ENCODE measurements at places on chromosomes 4 and X.

DNA sequence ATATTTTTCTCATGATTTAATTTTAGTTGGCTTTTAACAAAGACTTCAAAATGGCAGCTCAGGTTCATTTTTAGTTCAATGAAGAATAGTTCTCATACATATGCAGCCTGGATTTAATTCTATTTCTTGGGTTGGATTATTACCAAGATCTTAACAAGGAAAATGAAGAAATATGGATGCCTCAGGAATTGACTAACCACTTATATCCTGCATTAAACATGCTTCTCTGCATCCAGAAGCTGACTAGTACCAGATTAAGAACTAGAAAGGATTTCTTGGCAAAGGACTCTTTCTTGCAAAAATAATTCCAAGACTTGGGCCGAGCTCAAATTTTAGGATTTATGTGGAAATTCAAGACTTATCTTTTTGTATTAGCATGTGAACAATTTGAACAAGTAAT, 5.6 kb upstream of the KLHL2 start:
- DNase-seq: no peak

- no peak for DNase-seq
These were observed 6.2 kb upstream of the NOX1 start for GRCh38 chrX:100880368-100880767.

DNA sequence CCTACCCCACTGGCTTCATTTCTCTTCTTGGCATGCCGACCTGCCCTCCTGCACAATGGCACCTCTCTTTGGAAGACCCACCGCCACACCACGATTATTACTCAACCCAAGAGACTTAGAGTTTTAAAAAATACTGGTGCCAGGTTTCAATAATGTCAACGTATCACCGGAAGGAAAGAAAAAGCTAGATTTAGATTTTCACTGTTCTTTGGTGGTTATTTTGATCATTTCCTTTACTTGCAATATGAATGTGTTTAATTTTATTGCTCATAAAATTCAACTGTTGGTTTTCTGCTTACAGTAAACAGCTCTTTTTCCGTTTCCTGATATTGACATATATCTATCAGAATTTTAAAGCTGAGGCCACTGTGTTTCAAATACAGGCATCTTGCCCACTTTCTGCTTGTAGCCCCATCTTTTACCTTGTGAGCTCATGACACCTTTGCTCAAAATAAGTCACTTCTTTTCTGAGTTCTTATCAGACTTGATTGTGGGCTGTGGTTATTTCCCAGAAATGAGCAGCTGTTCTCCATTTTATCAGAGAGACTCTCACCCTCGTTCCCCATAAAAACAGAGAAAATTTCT, 439.1 kb downstream of the INPP4B start:
- DNase-seq: peak; percentile 66

DNA sequence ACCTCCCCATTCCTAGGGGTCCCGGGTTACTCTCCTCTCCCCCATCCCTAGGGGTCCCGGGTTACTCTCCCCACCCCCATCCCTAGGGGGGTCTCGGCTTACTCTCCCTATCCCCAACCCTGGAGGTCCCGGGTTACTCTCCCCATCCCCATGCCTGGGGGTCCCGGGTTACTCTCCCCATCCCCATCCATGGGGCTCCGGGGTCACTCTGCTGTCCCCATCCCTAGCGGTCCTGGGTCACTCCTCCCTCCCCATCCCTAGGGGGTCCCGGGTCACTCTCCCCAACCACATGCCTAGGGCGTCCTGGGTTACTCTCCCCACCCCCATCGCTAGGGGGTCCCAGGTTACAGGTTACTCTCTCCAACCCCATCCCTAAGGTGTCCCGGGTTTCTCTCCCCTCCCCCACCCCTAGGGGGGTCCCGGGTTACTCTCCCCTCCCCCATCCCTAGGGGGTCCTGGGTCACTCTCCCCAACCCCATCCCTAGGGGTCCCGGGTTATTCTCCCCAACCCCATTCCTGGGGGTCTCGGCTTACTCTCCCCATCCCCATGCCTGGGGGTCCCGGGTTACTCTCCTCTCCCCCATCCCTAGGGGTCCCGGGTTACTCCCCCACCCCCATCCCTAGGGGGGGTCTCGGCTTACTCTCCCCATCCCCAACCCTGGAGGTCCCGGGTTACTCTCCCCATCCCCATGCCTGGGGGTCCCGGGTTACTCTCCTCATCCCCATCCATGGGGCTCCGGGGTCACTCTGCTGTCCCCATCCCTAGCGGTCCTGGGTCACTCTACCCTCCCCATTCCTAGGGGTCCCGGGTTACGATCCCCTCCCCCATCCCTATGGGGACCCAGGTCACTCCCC, 821 bp downstream of the ASMTL start:
- DNase-seq: no peak

DNA sequence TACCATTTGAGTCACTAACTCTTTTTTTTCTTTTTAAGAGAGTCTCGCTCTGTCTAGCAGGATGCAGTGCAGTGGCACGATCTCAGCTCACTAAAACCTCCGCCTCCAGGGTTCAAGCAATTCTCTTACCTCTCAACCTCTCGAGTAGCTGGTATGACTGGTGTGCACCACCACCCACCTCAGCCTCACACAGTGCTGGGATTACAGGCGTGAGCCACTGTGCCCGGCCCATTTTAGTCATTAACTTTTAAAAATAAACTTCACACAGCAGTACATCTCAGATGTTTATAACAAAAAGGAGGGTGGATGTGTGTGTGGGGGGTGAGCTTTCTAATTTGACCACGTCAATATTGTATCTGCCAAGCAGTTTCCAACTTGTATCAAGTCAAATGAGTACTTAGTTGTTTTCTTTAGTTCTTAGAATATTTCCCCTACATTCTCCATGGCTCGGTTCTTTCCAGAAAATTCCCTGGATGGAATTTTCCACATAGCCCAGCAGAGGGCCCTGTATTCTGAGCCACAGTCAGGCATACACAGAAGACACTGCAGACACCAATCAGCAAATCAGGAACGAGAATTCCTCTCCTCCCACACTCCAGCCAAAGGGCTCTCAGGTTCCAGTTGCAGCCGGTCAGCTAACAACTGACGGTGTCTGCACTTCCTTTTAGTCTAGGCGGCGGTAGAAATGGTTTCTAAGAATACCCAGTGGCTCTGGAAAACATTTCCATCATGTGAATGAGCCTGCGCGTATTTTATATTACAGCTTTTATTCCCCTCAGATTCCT, 20.1 kb upstream of the ARAF start:
- DNase-seq: no peak

GRCh38 chrX:68186552-68187262, 246.6 kb downstream of the OPHN1 start:
- DNase-seq: no peak

GRCh38 chr4:158580064-158580463, 58.4 kb downstream of the RXFP1 start:
- DNase-seq: no peak

- no peak for DNase-seq
These were observed 60.0 kb downstream of the FHDC1 start for GRCh38 chr4:152996111-152996571.

- no peak for DNase-seq
These were observed 109.6 kb downstream of the GUCY2F start for GRCh38 chrX:109372291-109372690.

- DNase-seq: no peak
These were observed 63.0 kb downstream of the CPZ start for GRCh38 chr4:8655411-8656184.

DNA sequence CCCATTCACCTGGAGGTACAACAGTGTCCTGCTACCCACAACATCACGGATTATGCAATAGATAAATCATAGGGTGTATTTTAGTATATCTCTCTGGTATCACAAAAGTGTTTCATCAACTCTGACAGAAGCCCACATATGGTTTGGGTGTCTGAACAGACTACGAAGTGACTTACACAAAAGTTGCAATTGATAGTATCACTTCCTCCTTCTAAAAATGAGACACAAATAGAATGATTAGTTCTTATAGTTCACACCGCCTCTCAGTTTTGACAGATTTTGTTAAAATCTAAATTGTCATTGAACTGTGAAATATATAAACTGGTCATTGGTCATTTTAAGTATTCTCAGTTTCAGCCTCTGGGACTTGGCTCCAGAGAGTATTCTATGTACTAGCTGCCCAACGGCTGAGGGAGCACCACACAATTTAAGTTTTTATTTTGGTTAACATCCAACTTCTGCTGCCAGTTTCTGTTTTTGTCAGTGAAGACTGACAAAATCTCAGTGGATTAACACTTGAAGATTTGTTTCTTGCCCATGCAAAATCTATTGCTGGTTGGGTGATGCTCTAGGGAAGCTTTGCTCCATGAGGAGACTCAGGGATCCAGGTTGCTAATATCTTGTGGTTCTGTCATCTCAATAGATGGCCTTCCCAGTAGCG, 113.8 kb upstream of the PUDP start:
- DNase-seq: no peak

DNA sequence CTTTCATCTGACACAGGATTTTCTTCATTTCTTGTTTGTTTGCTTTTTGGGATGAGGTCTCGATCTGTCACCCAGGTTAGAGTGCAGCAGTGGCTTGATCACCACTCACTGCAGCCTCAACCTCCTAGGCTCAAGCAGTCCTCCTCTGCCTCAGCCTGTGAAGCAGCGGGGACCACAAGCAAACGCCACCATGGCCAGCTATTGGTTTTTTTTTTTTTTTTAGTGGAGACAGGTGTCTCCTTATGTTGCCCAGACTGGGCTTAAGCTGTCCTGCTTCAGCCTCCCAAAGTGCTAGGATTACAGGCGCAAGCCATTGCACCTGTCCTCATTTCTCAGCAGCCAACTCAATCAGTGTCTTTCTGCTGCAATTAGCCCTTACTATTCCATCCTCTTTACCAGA, 10.3 kb downstream of the SPRY1 start:
- no peak for DNase-seq

DNA sequence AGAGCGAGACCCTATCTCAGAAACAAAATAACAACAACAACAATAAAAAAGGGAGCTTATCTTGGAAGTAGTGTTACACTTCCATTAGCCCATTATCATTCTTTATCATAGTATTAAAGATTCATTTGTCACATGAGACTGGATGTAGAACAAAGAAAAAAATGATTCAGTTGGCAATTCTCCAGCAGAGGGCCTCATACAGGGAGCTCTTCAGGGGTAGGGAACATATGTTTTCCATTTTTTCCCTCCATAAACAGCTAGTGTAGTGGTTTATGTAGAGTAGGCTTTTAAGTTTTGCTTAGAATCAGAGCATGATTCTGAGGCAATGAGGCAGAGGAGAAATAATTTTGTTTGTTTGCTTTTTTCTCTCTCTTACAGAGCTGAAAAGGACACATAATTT, 5.8 kb downstream of the CPE start:
- DNase-seq: no peak

GRCh38 chr4:11805842-11806241, 377.1 kb upstream of the HS3ST1 start:
- DNase-seq: no peak

GRCh38 chr4:79864500-79865200, 208.4 kb downstream of the ANTXR2 start:
- DNase-seq: no peak

DNA sequence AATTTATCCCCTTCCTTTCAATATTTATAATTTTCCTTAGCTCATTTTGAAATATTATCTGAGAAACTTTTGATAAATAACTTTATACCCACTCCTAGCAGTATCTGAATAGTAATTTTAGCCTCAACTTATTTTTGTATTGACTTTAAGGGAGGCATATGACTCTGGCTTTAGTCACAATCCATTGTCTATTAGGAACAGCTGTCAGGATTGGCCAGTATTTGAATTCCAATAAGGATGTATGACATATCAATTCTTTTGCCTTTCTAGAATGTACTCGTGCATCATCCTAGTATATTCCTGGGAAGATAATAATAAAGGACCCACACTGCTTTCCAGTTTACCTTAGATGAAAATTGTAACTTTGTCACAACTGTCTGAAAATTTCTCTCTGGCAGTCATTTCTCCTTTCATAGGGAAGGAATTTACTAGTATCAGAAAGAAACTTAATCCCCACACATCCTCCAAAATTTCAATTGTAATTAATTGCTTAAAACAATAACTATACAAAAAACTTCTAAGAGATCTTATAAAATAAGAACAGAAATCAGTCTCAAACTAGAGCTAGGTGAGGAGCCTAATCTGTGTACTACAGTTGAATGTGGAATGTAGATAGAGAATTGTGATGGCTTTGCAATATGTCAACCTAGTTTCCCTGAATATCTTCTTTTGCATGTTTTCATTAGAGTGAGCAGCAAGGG, 121.0 kb upstream of the EPHA5 start:
- no peak for DNase-seq

GRCh38 chr4:124019749-124020549, 623.4 kb downstream of the SPRY1 start:
- no peak for DNase-seq

GRCh38 chr4:1515763-1516162, 109.5 kb upstream of the NKX1-1 start:
- DNase-seq: no peak

DNA sequence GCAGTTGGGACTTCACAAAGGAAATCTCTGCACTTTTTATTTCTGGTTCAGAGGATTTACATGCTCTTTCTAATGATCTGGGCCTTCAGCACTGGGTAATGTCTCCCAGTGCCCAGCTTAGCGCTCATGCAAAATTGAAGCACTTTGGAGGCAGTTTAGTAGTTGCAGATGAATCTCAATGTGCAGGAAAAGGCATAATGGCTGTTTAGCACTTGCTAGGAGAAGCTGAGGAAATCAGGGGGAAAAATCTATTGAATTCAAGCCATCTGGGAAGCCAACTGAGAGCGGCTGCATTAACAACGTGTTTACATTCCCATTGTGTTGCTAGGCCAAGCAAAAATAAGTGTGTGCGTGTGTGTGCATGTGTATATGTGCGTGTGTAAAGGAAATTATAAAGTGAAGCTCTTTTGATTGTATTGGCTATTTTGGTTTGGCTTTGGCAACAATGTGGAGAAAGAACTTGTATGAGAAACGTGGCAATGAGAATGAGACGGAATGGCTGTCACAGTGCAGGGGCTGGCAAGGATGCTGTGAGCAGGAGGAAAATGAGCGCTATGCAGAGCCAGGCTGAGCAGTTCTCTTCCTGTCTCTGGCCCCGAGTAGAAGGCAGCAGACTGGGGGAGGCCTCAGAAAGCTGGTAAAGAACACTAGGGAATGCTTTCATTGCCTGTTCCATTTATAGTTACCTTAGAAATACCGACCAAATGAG, 231.5 kb downstream of the UNC5C start:
- DNase-seq: no peak

- no peak for DNase-seq
These were observed 287.9 kb downstream of the DACH2 start for GRCh38 chrX:86436116-86436515.

GRCh38 chr4:122500852-122501501, 44.5 kb upstream of the IL2 start:
- DNase-seq: no peak

GRCh38 chrX:54921427-54922021, 900 bp downstream of the TRO start:
- DNase-seq: peak; percentile 54

GRCh38 chrX:107205770-107206696, at the start of the genes DNAAF6 and NUP62CL:
DNAAF6 (plus strand) TSS chrX:107206611; CDS start chrX:107212876, 6,265 bp downstream.
NUP62CL (minus strand) TSS chrX:107206433; CDS start chrX:107175146, 31,287 bp downstream.
- DNase-seq: peak; percentile 86

GRCh38 chr4:122583906-122584305, 37.0 kb downstream of the IL21 start:
- DNase-seq: no peak

- DNase-seq: no peak
These were observed 75.3 kb downstream of the BCOR start for GRCh38 chrX:40022421-40022820.

GRCh38 chr4:182897601-182898478, 19.3 kb downstream of the DCTD start:
- DNase-seq: no peak

GRCh38 chr4:98601708-98602107, 56.7 kb downstream of the TSPAN5 start:
- DNase-seq: peak; percentile 31

GRCh38 chr4:86594559-86595425, 677 bp downstream of the PTPN13 start:
- peak; percentile 15 for DNase-seq

GRCh38 chr4:82293304-82293703, 80.5 kb downstream of the HNRNPD start:
- DNase-seq: peak; percentile 62
